AG08395 (cell line): ENCODE measurements at places on chromosomes 13 and 19.

DNA sequence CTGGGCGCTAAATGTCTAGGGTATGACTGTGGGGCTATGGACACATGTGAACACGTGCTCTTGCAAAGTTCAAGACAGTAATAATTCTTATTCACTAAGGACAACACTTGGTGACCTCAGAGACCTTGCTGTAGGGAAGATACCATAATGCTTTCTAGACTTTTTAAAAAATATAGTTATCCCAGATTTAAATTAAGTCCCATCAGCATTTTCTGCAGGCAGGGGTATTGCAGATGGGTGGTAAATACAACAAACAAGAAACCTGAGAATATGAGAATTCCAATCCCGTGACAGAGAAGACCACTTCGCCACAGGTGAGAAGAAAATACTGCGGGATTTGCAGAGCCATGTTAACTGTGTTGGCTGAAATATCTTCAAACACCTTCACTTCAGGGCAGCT, 65.2 kb downstream of the SLC15A1 start:
- DNase-seq, result no peak

DNA sequence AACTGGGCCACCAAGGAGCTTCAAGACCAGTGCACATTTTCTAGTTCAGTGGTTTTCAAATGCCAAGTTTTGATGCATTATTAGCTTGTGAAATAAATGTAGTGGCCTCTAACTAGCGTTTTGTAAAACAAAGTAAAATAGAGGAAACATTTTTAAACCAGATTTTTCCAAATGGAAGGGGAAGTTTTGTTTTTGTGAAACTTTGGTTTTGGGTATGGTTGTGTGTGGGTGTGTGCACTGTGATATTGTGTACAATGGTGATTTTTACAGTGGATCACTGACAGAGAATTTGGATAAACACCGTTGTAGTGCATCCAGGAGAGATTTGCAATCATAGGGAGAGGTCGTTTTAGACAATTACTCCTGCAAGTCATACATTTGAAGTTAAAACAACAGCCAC, 108.9 kb downstream of the SLC7A1 start:
- no peak for DNase-seq

- no peak for DNase-seq
Measured at GRCh38 chr19:15324791-15325519, 7.4 kb downstream of the BRD4 start.

GRCh38 chr19:30178721-30179402, 193.3 kb upstream of the ZNF536 start:
- DNase-seq, result no peak

- peak; percentile 60 for DNase-seq
Measured at GRCh38 chr13:30864433-30865122, 41.5 kb upstream of the MEDAG start.

GRCh38 chr13:36259361-36260137, 38.1 kb downstream of the CCDC169 start:
- no peak for DNase-seq

- no peak for DNase-seq
Measured at GRCh38 chr19:16261584-16262368, 62.9 kb upstream of the KLF2 start.

DNA sequence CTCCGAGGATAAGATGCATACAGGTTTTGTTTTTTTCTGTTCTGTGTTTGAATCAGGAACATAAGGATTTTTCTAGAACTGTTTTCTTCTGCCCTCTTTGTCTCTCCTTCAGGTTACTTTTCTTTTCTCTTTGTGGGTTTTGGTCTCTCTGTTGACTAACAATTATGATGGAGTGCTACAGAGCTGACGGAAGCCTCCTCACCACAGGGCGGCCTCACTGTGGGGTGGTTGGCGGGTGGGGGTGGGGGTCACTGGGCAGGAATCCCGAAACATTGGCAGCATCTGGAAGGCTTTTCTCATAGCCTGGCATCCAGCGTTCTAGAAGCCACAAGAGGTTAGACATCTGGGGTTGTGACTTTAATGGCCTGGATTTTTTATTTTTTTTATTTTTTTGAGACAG, 12.0 kb upstream of the MATK start:
- DNase-seq, result no peak

- no peak for DNase-seq
Measured at GRCh38 chr13:31261241-31261640, 61.5 kb downstream of the B3GLCT start.

DNA sequence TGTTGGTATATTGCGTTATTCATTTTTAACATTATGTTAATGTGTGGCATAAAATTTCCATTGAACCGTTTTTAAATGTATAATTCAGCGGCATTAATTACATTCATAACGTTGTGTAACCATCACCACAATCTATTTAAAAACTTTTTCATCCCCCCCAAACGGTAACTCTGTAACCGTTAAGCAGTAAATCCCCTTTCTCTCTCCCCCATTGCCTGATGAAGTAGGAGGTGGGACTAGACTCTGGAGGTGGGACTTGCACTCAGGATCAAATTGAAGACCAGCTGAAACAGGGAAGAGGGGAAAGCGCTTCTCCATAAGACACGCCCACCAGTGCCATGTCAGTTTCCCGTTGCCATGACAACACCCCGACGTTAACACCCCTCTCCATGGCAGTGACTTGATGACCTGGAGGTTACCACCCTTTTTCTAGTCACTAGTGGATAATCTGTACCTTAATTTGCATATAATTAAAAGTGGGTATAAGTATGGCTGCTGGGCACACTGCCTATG, 16.8 kb downstream of the CLEC11A start:
- no peak for DNase-seq

GRCh38 chr13:48831248-48831647, 144.5 kb upstream of the FNDC3A start:
- no peak for DNase-seq
